ENCODE measurements at places on chromosomes 16 and 17.

- no peak for DNase-seq
Observed at GRCh38 chr17:37368577-37368976, 7.2 kb upstream of the C17orf78 start.

- DNase-seq = peak; percentile 82
Observed at GRCh38 chr17:7704601-7705268, at the start of gene EFNB3. TSS of gene EFNB3 (plus strand) at chr17:7705202. CDS start at chr17:7705599, 397 bp downstream.

GRCh38 chr16:86521236-86522197 is 11.2 kb downstream of the FOXF1 start:
- peak; percentile 23 for DNase-seq

DNA sequence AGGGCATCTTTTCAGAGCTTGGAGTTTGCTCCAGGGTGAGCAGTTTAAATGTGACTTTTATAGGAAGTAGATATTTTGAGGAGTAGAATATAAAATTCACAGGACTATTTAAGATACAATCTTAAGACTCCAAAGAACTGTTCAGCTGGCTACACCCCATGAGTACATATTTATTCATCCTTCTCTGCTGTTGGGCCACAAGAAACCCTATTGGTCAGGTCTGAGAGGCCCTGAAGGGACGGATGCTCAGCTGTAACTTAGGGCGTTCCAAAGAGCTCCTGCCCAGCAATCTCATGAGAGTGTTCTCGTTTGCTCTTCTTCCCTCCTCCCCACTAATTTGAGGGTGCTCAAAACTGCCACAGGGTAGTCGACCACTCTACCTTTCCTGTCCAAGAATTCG is 7.3 kb downstream of the ST6GALNAC2 start:
- no peak for DNase-seq

DNA sequence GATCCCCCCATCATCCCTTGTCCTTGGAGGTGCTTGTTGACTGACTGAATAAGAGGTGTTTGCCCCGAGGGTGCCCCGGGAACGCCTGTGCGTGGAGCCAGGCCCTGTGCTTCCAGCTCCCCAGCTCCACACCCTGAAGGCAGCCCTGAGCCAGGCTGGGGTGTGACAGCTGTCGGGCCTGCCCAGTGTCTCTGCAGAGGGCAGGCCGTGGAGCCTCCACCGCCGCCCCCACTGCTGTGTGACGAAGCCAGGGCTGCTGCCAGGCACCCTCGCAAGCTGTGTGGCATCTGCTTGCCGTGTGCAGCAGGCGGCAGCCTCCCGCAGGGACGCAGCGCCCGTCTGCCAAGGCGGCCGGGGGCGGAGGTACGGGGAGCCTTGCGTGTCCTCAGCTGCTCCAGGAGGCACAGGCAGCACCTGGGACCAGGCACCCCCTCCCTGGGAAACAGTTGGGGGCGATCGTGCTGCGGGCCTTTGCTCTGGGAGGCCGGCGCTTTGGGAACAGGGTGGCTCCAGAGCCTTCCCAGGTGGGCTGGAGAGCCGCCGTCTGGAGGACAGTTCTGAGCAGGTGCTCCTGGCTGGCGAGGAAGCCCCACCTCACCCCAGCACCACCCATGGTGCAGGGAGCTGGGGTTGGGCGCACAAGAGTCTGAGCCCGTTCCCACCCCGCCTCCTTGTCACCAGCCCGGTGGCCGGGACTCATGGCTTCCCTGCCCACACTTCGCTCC is 26.6 kb downstream of the GSE1 start:
- no peak for DNase-seq

GRCh38 chr17:38883592-38884526 is 14.0 kb downstream of the LASP1 start:
- DNase-seq = no peak
